Thymus (tissue), 14 donors: ENCODE measurements at places on chromosomes 7 and 10.

- DNase-seq: no peak
Observed at GRCh38 chr7:140526214-140526613, 46.9 kb upstream of the MKRN1 start.

DNA sequence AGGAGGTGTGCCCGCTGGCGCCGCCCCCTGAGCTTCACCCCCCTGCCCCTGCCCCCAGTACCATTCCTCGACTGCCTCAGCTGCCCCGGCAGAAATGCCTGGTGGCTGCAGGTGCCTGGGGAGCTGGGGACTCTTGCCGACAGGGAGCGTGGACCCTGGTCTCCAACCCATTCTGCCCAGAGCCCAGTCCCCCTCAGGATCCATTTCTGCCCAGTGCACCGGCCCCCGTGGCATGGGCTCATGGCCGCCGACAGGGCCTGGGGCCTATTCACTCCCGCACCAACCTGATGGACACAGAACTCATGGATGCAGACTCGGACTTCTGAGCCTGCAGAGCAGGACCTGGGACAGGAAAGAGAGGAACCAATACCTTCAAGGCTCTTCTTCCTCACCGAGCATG, 12.7 kb upstream of the AHCYL2 start:
- no peak for DNase-seq

DNA sequence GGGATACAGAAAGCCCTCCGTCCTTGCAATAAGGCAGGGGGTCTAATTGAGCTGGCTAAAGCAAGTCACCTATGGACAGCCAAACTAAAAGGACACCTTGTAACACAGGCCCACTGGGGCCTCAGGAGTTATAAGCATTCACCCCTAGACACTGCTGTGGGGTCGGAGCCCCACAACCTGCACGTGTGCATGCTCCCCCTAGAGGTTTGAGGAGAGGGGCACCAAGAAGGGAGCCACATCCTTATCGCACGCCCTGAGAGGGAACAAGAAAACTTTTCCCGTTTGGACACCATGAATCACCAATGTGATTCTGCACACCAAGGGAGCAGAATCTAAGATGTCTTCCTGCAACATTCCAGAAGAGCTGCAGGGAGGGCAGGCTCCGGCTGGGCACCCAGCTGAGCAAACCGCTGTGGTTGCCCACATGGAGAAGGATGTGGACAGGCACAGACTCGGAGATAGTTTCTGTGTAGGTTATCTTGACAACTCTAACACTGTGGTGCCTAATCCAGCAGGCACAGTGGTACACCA, 17.7 kb upstream of the TARP start:
- DNase-seq: no peak

- no peak for DNase-seq
Observed at GRCh38 chr7:54560723-54561122, 18.5 kb downstream of the VSTM2A start.

DNA sequence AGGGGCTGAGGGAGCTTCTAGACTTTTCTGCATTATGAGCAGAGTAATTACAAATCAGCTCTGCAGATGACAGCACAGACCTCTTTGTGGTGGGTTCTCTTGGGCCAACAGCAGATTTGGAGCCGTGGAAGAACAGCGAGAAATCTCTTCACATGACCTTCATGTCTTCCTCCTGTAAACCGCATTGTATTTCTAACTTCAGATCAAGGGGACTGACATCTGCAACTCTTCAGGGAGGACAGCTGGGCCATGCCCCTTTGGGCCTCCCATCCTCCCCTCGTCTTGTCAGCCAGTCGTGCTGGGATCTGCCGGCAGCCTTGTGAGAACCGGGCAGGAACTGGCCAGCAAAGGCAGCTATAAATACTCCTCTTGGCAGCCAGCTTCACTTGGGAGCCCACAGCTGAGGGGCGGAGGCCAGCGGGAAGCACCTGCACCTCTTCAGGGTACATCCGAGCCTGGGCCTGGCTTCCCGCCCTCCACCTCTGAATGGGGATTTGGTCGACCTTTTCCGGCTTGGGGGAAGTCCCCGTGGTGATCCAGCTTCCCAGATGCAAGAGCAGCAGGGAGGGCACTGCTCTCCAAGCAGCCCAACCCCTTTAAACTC, 54.7 kb downstream of the STEAP1B start:
- no peak for DNase-seq

DNA sequence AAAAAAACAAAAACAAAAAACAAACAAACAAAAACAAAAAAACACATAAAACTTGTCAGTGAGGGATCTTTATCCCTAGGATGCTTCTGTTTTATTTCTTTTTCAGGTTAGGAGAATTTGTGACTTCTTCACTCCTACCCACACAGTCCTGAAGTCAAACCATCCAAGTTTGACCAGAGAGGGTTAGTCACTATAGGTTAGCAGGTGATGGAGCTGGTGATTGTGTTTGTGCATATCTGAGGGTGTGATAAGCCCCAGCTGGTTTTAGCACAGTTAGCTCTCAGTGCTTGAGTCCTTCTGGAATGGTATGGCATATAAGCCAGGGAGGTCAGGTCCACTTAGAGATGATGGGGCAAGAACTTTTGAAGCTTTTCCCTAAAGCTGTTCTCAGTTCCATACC, 11.8 kb upstream of the IKZF1 start:
- no peak for DNase-seq

- no peak for DNase-seq
Observed at GRCh38 chr7:67858931-67859330, 862.3 kb downstream of the TYW1 start.

GRCh38 chr10:52952391-52953055, 179.9 kb upstream of the MBL2 start:
- DNase-seq: no peak

- DNase-seq: no peak
Observed at GRCh38 chr7:23018750-23019149, 4.8 kb upstream of the HYCC1 start.

DNA sequence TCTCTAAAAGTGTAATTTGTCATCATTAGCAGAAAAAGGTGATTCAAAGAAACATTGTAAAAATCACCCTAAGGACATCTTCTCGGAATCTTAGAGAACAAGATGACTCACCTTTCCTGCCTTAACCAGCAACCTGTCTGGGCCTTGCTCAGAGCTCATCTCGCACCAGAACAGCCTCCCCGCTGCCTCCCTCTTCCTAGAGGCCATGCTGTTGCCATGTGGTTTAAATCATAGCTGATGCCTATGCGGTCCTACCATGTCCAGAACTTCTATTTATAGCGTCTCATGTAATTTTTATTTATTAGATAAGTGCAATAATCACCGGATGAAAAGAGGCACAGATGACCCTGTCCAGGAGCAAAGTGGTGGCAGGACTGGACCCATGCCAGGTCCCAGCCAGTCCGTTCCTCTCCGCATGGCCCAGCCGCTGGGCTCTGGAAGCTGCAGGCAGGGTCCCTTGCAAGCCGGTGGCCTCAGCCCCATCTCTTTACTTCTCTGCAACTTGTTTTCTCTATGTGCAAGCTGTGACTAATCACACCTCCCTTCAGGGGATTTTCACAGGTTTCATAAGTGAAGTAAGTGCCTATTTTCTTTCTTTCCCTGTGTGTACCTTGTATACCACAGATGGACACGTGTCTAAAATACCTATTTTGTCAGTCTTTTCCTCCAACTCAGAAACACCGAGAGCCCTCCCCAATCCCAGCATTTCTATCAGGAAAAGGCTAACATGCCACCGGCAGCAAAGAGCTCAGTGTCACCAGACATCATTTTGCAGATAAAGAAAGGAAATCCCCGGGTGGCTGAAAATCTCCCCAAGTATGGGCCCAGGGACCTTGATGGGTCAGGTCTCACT, 27.1 kb downstream of the KLF6 start:
- DNase-seq: no peak

GRCh38 chr10:118968060-118968459, 61.5 kb upstream of the NANOS1 start:
- DNase-seq: no peak

DNA sequence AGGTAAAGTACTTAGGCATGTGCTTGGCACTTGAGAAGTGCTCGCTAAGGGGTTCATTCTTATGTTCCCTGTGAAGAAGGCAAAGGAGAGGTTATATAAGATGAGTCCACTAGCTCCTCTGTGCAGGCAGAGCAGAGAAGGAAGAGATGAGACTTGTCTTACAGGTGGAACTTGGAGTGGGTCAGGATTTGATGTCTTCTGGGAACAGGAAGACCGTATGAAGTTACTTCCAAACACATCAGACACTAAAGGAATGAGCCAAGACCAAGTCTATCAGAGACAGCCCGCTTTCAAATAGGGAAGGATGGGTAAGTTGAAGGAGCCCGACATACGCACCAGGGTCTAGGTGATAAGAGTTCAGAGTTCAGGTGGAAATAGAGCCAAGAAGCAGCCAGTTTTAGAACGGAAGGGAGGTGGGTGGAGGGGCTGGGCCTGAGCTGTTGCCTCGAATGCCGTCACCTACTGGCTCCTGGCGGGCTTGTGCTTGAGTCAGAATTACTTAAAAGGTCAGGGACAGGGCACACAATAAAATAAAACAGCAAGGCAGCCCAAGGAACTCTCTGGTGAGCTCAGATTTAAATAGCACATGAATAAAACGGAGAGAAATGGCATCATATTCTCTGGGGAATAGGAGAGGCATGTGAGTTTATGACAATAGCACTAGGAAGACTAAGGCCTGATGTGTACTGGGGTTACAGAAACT, 56.1 kb upstream of the GRB10 start:
- DNase-seq: no peak
